CD4-positive, CD25-positive, alpha-beta regulatory T cell (primary cell): ENCODE measurements at places on chromosomes 3 and 15.

DNA sequence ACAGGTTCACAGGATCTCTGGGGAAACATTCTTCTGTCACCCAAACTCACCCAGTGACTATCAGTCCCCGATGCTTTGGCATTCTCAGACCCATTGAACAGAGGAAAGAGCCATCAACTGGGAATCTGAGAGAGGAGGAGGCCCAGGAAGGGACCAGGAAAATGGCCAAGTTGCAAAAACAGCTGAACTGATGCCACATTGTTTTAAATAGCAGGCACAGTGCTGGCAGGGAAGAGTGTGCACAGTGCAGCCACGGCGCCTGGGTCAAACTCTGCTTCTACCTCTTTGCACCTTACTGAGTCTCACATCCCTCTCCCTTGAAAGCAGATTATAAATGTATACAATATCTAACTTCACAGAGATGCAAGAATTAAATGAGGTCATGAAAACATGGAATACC is 66.4 kb downstream of the SRGAP3 start:
- DNase-seq = no peak

DNA sequence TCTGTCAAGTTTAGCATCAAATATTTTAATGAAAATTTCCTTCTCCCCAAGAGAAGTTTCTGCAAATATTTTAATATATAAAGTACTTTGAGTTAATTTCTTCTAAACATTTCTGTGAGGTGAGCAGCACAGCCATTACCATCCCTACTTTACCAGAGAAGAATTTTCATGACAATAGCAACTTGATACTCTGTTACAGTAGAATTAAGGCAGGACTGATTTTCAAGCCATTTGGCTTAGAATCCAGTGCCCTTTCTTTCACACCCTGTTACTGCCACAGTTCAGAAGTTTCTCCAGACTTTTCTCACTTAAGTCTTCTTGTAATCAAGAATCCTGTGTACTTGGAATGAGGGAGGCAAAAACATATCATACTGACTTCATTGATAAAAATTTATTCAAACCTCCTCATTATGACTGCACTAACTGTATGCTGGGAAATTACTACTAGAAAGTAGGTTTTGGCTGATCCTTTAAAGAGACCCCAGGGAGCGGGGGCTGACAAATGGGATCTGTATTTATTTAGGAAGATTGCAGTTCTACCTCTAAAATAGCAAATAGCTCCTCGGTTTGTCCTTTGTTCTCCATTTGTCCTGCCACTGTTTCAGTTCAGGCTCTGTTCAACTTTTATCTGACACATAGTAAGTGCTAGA is 557.0 kb upstream of the SGO1 start:
- DNase-seq = no peak

GRCh38 chr3:43331381-43331780 is 45.0 kb downstream of the SNRK start:
- no peak for DNase-seq

DNA sequence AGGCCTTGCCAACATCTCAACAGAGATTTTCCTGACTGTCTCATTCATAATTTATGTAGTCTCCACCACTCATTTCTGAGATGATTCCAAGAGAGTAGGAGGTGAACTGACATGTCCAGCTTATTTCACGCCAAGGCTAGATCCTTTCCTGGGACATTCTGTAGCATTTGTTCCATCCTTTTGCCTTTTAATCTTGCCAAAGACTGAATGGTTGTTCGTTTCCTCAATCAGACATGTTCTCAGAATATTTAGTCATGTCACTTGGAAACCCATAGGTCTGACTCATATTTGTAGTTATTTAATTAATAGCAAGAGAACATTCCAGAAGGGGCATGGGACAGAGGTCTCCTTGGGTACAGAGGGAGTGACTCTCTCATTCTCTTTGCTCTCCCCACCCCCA is 80.9 kb downstream of the DHX36 start:
- DNase-seq = no peak

GRCh38 chr3:89042236-89042835 is 65.1 kb upstream of the EPHA3 start:
- no peak for DNase-seq

DNA sequence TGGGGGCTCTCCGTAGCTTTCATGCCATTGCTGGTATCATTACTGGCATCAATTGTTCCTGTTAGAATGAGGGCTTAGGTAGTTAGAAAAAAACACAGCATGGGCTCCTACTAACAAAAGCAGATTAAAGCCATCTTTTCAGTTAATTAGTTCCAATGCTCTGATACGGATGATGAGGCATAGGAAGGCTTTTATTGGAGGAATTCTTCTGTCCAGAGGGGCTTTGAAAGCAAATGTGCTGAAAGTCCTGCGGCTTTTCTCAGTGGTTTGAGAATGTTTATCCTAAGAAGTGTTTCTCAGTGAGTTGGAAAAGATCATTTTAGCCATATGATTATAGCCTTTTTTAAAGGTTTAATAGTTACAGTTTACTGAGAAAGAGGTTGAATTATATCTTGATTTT is 198.5 kb downstream of the THSD4 start:
- no peak for DNase-seq

DNA sequence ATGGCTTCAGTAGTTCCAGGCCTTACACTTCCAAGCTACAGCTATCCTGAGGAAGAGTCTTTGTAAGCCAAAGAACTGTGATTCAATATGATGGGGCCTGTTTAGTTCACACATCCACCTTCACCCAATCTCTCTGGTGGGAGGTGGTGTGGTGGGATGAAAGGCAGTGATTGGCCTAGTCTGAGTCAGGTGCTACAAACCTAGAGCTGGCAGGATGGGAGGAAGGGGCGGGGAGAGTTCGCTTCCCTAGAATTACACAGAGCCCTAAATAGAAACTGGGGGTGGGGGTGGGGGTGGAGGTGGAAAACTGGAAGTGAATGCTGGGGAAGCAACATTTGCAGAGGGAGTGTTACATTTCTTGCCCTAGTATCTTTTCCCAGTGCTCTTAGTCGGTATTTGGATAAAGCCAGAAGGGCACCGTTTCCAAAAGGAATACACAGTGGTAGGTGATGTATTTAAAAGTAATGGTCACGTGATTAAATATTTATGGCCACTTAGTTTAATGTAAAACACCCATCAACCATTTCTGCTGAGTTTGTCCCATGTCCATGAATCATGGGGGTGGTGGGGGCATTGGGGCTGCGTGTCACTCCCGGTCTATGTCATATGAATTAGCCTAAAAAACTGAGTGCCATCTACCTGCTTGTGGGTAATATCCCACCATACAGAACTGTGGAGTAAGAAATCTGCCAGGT is 247.6 kb upstream of the PROK2 start:
- DNase-seq = no peak

- peak; percentile 3 for DNase-seq
Measured at GRCh38 chr15:58931987-58932588, 1.4 kb downstream of the SLTM start.

GRCh38 chr15:80804970-80805495 is 25.9 kb downstream of the CEMIP start:
- no peak for DNase-seq
